ENCODE measurements at places on chromosomes 13 and 19. TPM values are rescaled to one million over a fixed set of nuclear protein-coding genes. Genes with fewer than 3 reads are reported as not detected.

GRCh38 chr13:99008577-99008976 lies 30.7 kb upstream of the DOCK9 start:
- DNase-seq = no peak

DNA sequence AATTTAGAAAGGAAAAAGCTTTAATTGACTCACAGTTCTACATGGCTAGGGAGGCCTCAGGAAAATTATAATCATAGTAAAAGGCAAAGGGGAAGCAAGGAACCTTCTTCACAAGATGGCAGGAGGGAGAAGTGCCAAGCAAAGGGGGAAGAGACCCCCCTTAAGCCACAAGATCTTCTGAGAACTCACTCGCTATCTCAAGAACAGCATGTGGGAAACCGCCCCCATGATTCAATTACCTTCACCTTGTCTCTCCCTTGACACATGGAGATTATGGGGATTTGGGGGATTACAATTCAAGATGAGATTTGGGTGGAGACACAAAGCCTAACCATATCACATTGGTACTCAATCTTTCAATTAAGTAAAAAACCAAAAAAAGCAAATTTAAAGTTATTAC lies 1778.7 kb upstream of the MIR17HG start:
- DNase-seq = no peak

- DNase-seq = no peak
Measured at GRCh38 chr13:33218020-33218419, 67.5 kb downstream of the STARD13 start.

Gene GMIP
- 3.7 TPM for total RNA-seq

Gene TNFSF13B
- total RNA-seq = 3.2 TPM

GRCh38 chr19:34962687-34963572 lies 1.1 kb downstream of the ZNF792 start:
- DNase-seq = no peak

DNA sequence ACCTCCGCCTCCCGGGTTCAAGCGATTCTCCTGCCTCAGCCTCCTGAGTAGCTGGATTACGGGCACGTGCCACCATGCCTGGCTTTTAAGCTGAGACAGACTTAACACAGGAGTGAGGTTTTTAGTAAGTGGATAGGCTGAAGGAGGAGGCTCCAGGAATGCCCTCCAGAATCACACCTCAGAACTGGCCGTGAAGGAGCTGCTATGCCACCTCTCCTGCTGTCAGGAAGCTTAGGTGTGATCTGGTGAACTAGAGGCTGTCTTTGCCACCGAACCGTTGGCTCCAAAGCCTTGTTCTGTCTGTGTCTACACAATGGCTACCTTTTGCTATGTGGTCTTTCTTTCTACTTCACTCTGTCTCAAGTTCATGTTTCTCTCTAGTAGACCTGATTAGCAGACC lies 4.2 kb downstream of the PDCD2L start:
- DNase-seq = no peak

- peak; percentile 90 for DNase-seq
Measured at GRCh38 chr19:1860042-1860775, 3.2 kb downstream of the KLF16 start.

Gene RASAL3
- 1.9 TPM for total RNA-seq

DNA sequence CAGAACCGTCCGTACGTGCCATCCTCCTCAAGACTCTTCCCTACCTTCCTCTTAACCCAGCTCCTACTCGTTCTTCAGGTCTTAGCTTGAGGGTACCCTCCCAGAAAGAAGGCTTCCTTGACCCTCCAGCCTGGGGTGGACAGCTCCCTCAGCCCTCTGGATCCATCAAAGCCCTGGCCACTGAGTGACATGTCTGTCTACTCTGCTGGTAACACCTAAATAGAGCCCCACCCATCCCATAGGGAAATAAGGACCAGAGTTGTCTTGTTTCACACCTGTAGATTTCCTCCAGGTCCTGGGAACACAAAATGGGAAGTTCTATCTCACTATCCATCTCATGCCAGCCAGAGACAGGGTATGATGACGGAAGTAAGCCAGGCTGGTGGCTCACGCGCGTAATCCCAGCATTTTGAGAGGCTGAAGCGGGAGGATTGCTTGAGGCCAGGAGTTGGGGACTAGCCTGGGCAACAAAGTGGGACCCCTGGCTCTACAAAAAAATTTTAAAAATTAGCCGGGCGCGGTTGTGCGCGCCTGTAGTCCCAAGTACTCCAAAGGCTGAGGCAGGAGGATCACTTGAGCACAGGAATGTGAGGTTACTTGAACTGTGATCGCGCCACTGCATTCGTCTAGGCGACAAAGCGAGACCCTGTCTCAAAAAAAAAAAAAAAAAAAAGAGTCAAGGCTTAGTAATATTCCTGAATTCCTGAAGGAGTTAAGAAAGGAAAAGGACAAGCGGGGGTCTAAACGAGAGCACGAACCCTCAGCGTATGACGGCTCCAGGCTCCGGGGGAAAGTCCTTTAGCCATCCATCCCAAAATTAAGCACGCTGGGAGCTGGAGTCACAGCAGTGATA lies 566 bp upstream of the CCDC97 start:
- no peak for DNase-seq

Gene PLPP2
- total RNA-seq = 1.8 TPM

Gene PRTN3
- 0.23 TPM for total RNA-seq

DNA sequence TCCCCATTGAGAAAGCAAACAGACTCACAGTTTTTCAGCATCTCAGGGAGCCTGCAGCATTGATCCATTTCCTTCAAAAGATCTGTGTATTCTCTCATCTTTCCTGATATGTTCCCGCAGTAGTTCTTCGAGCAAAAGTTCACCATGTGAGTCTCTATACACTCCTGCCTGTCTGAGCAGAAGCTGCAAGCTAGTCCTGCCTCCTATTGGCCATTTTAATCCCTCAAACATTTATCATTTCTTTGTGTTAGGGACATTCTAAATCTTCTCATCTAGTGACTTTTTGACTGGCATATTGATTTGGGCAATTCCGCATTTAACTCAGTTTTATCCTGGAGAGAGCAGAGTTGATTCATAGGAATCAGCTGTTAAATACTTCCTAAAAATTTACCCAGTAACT lies 660.4 kb upstream of the KLF12 start:
- DNase-seq = no peak

DNA sequence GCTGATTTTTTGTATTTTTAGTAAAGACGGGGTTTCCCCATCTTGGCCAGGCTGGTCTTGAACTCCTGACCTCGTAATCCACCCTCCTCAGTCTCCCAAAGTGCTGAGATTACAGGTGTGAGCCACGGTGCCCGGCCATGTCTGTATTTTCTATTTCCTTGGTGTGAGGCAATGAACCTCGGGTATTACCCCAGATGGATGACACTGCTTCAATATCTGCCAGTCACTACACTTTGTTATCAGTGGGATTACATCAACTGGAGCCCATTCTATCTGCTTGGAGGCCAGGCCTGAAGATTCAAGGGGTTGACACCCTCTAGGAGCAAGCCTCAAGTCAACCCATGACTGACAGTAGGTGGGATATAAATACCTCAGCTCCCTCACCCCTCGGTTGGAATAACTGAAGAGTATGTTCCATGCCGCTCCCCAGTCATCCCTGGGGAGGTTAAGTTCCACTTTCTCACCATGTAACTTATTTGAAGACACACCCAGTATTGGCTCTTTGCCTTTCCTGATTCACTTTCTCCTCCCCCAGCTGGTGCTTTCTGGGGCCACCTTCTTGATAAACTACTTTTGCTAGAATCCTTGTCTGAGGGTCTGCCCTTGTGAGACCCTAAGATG lies 992 bp upstream of the ADGRE1 start:
- DNase-seq = no peak

Gene ZNF780B
- total RNA-seq = 7.0 TPM

DNA sequence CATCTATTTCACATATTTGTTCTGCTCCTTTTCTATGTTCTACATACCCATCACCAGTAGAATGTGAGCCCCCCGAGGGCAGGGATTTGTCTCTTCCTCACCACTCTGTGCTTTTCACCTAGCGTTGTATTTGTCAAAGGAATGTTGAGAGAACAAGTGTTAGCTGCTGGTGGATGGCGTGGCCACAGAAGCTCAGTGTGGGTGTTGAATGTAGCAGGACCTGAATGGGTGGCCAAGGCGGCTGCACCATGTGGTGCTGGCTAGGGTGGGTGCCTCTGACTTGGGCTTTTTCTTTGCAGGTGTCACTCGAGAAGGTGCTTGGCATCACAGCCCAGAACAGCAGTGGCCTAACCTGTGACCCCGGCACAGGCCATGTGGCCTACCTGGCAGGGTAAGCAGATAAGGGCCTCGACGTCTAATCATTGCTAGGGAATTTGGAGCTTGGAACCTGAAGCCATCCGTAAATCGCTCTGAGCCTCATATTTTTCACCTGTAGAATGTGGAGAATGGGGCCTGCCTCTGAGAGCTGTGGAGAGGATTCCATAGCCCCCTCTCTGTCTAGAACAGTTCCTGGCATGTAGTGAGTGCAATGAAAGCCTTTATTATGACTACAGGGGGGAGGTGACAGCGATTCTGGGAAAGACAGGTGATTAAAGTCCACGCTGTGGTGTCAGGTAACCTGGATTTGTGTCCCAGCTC lies 3.9 kb downstream of the WDR62 start:
- peak; percentile 59 for DNase-seq

Gene COMP
- total RNA-seq = not detected

- no peak for DNase-seq
Measured at GRCh38 chr19:19134687-19135158, 3.6 kb downstream of the TMEM161A start.

- DNase-seq = no peak
Measured at GRCh38 chr13:96426167-96426566, 336.3 kb downstream of the HS6ST3 start.

Gene OVOL3
- total RNA-seq = not detected

DNA sequence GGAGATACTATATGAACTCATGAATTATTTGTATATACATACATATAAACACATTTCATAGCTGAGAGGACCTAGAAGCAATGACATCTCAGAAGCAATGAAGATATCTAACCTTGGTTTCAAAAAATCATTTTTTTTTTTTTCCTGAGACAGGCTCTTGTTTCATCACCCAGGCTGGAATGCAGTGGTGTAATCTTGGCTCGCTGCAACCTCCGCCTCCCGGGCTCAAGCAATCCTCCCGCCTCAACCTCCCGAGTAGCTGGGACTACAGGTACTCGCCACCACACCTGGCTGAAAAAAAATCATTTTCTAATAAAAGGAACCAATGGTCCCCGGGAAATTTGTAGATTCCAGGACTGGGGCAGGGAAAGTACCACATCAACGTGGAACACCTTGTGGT lies 4.0 kb downstream of the ZNF565 start:
- no peak for DNase-seq

- no peak for DNase-seq
Measured at GRCh38 chr13:85536706-85537105, 262.5 kb downstream of the SLITRK6 start.

- DNase-seq = no peak
Measured at GRCh38 chr19:3785938-3786824, at the start of gene MATK. TSS of gene MATK (minus strand) at chr19:3786381. CDS start at chr19:3785135, 1,246 bp downstream.

DNA sequence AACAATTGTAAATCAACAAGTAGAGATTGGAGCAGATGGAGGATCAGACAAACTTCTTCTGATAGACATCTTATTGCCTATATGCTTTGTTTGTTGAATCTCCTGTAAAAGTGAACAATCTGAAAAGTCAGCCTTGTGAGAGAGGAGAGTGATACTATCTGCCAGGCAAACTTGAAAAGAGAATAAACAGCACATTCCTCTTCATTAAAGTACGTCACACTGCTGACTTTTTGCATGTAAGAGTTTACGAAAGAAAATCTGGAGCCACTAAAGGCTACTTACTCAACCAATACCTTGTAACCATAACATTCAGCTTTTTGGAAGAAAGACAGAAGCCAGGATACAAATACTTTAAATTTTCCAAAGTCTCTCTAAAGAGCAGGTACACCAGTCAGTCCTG lies 42.5 kb downstream of the EDNRB start:
- DNase-seq = no peak

Gene SBSN
- total RNA-seq = not detected

DNA sequence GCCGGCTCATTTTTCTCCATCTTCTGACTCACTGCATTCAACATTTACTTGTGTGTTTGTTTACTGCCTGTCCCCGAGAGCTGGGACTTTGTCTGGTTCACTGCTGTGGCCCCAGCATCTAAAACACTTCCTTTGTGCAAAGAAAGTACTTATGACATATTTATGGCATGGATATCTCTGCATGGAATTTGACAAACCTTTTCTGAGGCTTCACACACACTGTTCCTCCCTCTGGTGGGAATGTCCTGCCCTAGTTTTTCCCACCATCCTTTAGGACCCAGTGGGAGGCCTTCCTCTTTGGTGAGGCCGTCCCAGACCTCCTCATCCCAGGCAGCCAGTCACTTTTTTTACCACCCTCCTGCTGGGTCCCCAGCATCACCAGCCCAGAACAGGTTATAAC lies 1.4 kb upstream of the SRRM5 start:
- DNase-seq = no peak

- DNase-seq = no peak
Measured at GRCh38 chr13:66345518-66345810, 884.7 kb downstream of the PCDH9 start.

DNA sequence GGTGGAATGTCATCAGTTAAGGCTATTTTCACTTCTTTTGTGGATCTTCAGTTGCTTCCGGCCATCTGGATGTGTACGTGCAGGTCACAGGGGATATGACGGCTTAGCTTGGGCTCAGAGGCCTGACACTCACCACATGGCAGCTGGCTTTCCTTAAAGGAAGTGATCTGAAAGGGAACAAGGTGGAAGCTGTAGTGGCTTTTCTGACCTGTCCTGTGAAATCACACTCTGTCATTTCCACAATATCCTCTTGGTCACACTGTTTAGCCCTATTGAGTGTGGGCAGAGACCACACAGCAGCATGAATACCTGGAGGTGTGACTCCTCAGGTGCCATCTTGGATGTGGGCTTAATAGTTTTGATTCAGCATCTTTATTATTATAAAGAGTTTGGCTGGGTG lies 4.5 kb upstream of the BAX start:
- DNase-seq = no peak

Gene NEK3
- 3.8 TPM for total RNA-seq

DNA sequence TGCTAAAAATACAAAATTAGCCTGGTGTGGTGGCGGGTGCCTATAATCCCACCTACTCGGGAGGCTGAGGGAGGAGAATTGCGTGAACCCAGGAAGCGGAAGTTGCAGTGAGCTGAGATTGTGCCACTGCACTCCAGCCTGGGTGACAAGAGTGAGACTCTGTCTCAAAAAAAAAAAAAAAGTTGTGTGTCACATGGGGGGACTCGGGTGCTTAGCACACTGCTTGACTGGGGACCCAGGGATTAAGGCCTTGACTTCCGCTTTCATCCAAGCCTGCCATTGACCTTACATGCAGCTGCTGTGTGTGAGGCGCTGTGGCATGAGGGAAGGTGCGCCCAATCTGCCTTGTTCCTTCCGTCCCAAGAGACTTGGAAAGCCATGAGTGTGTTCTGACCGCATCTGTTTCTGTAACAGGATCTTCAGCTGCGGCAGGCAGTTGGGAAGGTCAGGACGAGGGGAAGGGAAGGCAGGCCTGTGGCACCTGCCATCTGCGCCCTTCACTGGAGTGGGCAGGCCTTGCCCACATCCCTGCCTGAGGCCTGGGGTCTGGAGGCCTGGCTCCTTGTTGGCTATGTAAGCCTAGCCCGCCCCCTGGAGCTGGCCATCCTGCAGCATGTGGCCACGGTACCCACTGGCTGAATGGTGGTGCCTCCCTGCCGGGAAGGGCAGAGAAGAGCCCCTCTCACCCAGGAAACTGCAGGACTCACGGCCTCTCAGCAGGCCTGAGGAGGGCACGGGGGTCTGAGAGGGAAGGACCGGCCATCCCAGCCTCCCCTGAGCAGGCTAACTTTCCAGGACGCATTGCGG lies 23.0 kb downstream of the PPP1R37 start:
- DNase-seq = no peak

Data from left lobe of liver (tissue), 2 donors.